ENCODE measurements at places on chromosomes 12 and 14. TPM values are rescaled to one million over a fixed set of nuclear protein-coding genes. Genes with fewer than 3 reads are reported as not detected.

DNA sequence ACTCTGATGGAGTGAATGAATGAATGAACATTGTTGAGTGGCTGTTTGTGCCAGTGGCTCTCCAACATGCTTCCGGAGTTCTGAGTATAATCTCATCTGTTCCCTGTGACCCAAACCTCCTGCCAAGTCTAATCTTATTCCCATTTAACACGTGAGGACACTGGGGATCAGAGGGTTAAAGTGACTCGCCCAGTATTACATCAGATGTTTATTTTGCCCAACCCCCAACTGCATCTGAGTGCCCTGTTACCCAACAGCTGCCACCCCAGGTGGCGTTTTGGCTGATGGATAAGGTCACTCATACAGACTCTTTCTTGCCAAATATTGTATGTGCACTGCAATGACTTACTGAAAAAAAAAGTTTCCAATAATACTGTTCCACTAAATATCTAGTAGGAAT lies 210.9 kb downstream of the EXOC5 start:
- no peak for DNase-seq

SMIM41 gene
- 0.30 TPM for total RNA-seq

FLRT2 gene
- 4.7 TPM for total RNA-seq

TTC9 gene
- total RNA-seq = 1.9 TPM

GRCh38 chr14:100733152-100733850 lies 6.6 kb downstream of the DLK1 start:
- no peak for DNase-seq

DNA sequence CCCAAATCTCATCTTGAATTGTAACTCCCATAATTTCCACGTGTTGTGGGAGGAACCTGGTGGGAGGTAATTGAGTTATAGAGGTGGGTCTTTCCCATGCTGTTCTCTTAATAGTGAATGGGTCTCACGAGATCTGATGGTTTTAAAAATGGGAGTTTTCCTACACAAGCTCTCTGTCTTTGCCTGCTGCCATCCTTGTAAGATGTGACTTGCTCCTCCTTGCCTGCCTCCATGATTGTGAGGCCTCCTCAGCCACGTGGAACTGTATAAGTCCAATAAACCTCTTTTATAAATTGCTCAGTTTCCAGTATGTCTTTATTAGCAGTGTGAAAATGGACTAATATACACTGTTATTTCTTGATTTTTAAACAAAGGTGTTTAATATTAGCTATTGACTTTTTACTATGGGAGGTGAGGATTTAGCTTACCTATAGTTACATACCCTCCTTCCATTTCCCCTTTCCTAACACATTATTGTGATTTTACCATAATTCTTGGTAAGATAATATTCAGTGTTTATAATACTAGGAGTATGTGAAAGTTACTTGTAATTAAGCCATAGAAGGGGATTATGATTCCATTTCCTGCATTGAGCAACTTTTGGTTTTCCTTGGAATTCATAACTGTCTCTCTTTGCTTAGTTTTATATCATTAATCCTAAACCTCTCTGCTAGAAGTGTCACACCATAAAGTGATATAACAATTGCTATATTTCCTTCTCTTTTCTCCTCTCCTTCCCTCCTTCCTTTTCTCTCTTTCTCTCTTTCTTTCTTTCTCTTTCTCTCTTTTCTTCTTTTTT lies 151.0 kb upstream of the KRAS start:
- no peak for DNase-seq

ARHGAP9 gene
- 4.2 TPM for total RNA-seq

MYO1H gene
- total RNA-seq = 0.16 TPM

DNA sequence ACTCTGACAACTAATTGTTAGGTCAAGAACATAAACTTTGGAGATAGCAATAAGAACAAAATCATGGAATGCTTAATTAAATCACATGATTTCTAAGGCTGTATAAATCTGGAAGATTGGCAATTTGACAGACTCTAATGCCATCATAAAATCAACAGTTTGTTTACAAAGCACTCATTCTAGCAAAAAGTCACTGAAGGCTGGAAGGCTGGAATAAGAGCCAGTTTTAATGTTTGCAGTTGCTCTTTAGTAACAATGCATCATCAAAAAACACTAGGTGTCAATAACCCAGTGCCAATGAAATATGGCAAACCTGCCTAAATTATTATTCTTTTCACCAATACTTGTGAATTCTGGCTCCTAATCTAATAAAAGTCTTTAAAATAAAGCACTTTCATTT lies 65.0 kb downstream of the NUMB start:
- no peak for DNase-seq

GRCh38 chr12:14774906-14775635 lies 28.2 kb downstream of the WBP11 start:
- DNase-seq = peak; percentile 31

GRCh38 chr12:2877953-2878732 lies 1.1 kb downstream of the RHNO1 start:
- DNase-seq = no peak

HOXC11 gene
- not detected for total RNA-seq

DNA sequence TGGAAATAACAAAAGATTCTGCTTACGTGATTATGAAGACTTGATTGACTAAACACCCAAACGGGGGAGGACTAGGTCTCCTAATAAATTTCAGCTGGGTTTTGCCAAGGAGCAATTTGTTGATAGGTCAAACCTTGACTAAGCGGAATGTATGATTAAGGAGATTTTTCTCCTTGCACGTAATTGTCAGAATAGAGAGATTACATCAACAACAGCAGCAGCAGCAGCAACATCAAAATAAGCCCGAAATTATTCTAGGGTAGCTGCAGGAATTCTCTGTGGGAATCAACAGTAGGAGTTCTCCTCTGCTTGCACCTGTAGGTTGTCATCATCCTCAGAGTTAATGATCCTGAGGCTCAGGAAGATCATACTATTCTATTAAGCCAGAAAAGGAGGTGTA lies 10.2 kb downstream of the ELK3 start:
- no peak for DNase-seq

DNA sequence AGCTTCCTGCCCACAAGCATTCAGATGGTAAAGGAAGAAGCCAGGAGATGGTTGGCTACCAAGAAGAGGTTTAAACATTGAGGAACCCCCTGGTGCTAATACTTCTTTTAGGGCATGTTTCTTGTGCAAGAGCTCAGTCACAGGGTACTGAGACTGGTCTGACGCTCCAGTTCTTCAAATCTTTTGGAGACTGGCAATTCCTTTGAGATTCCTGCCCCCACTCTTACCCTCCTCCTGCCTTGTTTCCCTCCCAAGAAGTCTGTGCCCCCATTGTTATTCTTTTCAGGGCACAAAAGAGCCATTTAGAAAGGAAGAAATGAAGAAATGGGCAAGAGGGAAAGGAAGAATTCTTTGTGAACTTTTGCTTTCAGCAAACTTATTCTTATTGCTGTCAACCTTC lies 11.8 kb downstream of the A2ML1 start:
- no peak for DNase-seq

- no peak for DNase-seq
Observed at GRCh38 chr14:63266106-63266505, 52.6 kb downstream of the GPHB5 start.

SERPINA1 gene
- total RNA-seq = 4.4 TPM

DNA sequence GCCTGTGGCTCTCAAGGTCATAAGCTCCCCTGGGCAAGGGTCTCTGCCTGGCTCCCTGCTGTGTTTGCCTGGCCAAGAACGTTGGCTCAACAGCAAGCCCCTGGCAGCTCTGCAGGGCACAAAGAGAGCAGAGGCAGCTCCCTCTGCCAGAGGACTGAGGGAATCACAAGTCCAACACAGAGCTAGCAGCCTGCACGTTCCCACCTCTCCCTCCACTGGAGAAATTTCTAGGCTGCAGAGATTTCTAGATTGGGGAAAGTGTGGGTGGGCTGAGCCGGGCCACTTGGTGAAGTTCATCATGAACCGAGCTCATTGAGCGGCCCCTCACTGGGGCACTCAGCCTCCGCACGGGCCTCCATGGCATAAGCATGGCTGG lies 19.8 kb downstream of the ZFYVE21 start:
- no peak for DNase-seq

DNA sequence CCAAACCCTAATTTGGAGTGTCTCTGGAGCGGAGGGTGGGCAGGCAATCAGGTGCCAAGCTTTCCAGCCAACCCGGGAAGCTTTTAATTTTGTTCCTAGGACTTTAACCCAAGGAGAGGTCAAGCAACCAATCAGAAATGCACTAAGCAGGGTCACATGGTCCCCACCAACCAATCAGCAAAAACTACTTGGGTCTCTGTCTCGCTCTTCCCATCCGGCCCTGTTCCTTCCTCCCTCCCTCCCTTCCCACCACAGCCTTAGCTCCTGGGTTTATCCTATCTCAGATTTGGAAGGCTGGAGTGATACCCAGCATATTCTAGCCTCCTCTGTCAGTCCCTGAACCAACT lies 7.3 kb downstream of the HOXC5 start:
- DNase-seq = no peak

C12orf42 gene
- not detected for total RNA-seq

DNA sequence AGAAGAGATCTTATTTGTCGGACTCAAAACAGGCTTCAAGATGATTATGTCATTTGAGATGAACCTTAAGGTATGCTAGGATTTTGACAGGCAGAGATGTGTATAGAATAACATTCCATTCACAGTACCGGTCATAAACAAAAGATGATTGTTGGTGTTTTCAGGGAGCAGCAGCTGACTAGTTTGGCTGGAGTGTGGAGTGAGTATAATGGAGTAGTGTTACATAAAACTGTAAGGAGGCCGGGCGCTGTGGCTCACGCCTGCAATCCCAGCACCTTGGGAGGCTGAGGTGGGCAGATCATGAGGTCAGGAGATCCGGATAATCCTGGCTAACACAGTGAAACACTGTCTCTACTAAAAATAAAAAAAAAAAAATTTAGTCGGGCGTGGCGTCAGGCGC lies 23.9 kb downstream of the SERPINA10 start:
- no peak for DNase-seq

PRR4 gene
- total RNA-seq = 1.2 TPM

CACNA1C gene
- total RNA-seq = 137 TPM

DNA sequence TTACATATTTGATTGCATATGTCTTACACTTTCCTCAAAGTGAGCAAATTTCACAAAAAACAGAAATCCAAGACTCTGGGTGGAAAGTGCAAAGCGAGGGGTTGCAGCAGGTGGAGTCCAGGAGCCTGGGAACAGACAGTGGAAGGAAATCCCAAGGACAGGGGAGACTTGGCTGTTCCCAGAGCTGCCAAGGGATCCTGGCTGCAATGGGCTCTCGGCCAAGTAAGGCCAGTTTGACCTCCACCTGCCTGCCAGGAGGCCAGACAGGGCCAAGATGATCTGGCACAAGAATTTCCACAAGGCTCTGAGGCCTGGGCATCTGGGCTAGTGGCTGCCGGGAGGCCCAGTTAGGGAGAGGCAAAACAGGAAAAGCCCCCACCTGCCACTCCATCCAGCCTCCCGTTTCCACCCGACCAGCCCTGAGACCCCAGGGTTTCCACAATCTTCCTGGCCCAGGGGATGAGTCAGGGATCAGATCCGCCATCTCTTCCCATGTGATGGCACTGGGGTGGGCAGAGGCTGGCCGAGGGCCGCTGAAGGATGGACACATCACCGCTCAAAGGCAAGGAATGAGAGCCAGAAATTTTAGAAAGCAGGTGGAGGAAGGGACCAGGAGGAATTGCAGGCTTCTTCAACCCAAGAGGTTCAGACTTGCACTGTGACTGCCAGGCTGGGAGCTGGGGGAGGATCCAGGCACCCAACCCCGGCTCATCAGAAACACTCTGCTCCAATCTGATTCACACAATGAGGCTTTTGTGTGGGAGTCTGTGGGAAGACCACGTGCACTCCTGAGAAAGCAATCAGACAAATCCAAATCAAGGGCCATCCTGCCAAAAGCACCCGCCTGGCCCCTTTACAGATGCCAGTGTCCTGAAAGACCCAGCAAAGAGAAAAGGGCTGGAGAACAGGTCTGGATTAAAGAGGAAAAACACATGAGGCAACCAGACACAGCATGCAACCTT lies 16.3 kb downstream of the SCARB1 start:
- peak; percentile 41 for DNase-seq

NRXN3 gene
- total RNA-seq = 1.2 TPM

BATF gene
- total RNA-seq = 0.93 TPM

GRCh38 chr14:79841433-79841832 lies 369.9 kb downstream of the DIO2 start:
- DNase-seq = no peak

- no peak for DNase-seq
Observed at GRCh38 chr14:69214393-69214792, 23.1 kb downstream of the EXD2 start.

DNA sequence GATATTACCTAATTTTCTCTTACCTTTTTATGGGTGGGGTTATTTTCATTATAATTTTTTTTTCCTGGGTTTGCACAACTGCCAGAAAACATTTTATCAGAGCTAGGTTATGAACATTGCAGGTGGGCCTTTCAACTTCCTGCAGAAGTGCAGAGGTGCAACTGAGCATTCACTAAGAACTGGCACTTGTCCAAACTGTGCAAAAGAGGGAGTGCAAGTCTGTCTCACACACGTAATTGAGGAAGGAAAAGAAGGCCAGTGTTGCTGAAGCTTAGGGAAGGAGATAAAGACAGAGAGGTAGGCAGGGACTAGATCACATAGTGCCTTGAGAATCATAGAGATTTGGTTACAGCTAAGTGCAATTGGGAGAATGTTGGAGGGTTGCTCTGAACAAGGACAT lies 14.1 kb upstream of the AMN1 start:
- DNase-seq = no peak

DNA sequence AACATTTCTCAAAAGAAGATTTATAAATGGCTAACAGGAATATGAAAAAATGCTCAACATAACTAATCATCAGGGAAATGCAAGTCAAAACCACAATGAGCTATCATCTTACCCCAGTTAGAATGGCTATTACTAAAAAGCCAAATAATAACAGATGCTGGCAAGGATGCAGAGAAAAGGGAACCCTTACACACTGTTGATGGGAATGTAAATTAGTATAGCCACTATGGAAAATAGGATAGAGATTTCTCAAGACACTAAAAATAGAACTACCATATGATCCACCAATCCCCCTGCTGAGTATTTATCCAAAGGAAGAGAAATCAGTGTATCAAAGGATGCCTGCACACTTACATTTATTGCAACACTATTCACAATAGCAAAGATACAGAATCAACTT lies 58.3 kb downstream of the GUCY2C start:
- DNase-seq = no peak

DNA sequence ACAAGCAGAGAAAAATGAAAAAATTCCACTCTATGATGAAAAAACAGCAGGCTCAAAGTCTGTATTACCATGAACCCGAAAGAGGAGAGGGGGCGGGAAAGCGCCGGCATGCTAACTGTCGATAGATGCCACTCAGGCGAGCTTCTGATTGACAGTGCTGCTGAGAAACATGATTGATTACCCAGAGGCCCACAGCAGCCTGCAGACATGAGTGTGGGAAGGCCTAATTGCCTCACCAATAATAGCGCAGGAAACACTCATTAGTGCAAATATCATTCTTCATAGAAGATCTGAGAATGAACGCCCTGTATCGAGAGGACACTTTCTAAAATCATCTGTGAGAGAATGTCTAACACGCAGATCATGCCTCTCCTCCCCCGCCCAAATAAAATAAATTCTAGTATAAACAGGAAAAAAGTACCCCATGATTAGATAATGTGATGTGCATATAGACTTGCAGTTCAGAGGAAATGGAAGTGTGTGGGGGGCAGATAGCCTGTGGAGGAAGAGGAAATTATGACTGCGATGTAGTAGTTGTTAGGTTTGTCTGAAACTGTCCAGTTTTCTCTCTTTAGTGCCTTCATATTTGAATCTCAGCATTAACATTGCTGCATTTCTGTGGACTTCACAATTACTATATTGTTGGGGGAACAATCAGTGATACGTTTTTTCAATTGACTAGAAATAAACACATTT lies 15.6 kb downstream of the TPH2 start:
- no peak for DNase-seq

GRCh38 chr12:107125833-107126232 lies 32.5 kb upstream of the CRY1 start:
- no peak for DNase-seq

ACTN1 gene
- total RNA-seq = 75.4 TPM

Measured in left ventricle myocardium inferior (tissue), 1 donor.